Activated T-cell treated with anti-CD3 and anti-CD28 coated beads, Interleukin-2, amount 50 U/mL, for 4 hours (primary cell): ENCODE measurements at places on chromosomes 2 and 18.

DNA sequence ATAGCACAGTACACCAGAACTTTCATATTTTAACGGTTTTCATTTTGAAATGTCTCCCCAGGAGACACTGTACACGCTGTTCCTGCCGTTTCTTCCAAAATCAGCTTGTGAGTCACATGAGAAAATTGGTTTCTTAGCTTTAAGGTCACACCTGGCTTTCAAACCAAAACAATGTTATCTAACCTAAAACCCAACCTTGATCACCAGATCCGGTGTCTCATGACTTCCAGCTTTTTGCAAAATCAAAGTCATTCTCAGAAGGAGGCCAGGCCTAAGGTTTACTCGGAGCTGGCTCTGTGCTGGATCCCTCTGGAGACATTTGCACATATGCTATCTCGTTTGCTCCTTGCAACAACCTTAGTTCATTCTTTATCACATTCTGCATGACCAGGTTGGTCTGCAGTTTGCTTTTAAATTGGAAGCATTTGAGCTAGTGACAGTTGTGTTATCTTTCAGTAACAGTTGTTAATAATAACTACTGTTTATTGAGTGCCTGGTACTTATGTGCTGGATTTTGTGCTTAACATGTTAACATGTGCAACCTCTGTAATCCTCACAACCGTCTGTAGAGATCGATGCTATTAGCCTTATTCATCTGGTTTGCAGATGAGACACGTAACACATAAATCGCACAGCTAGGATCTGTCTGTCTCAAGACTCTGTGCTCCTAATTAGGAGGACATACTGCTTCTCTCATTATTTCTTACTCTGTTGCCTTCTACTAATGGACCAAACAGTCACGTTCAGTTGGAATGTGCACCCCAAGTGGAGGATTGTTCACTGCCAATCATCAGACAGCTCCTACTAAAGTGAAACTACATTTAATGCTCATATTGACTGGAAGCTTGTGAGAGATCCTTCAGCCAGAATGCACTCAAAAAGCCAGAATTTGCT lies 105.5 kb downstream of the RNF144A start:
- no peak for DNase-seq

DNA sequence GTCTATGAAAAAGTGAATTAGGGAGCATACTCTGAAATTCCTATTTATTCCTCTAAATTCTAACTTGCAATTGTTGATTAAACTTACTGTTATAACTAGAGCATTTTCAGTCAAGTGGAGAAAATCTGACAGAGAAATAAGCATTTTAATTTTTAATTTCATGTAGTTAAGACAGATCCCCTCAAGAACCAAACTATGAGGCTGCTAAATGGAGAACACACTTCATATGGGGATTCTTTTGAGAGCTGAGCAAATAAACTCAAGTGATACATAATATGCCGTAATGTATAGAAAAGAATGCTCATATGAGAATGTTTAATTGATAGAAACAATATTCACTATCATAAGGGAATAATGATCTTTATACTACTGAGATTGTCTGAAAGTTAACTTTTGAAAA lies 340.8 kb downstream of the ERBB4 start:
- DNase-seq, result no peak

DNA sequence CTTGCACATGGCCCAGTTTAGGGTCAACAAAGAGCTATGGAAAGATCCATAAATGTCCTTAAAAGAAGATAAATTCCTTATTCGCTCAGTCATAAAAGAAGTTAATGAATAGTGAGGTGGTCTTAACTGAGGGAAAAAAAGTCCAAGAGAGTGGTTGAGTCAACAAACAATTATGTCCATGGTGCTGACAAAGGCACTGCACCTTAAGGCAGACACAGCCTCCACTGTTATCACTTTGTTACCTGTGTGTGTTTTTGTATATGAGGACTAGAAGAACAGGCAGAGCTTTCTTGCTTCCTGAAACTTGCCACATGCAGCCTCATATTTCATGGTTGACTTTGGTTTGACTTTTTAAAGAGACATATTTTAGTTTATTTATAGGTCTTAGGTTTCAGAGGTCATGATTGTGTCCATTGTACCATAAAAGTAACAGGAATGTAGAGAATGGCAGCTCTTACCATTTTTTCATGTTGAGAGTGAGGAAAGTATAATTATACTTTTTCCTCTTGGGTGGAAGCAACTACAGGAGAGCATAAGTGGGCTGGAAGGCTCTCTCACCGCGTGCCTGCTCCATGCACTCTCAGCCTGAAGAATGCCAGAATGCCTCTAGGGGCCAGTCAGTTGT lies 93.6 kb downstream of the XRCC5 start:
- no peak for DNase-seq

DNA sequence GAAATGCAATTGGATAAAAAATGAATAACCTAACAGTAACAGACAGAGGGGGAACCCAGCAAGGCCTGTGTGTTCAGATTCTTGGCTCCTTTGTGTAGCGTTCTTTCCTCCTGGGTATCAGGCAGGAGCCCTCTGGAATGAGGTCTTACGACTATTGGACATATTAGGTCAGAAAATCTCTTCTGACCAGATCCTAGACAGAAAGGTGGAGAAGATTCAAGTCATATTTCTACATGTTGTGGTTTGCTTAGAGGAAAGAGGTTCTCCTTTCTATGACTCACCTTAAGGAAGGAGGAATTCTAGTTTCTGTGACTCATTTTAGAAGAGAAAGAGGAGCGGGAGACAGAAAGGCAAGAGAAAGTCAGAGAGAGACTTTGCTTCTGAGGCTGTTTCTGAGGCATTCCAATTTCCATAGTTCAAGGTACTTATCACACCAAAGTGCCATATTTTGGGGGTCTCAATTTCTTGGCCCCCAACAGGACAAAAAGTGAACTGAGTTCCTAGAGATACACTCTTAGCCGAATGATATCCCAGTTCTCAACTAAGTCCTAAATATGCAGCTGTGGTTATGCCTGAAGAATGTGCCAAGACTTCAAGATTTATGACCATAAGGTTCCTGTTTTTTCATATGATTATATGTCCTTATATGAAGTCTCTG lies 618.6 kb downstream of the ZEB2 start:
- DNase-seq, result no peak

- DNase-seq, result no peak
These were observed 320.0 kb upstream of the SOX11 start for GRCh38 chr2:5372141-5372540.

GRCh38 chr2:199465988-199466691 lies 8.4 kb upstream of the SATB2 start:
- no peak for DNase-seq

DNA sequence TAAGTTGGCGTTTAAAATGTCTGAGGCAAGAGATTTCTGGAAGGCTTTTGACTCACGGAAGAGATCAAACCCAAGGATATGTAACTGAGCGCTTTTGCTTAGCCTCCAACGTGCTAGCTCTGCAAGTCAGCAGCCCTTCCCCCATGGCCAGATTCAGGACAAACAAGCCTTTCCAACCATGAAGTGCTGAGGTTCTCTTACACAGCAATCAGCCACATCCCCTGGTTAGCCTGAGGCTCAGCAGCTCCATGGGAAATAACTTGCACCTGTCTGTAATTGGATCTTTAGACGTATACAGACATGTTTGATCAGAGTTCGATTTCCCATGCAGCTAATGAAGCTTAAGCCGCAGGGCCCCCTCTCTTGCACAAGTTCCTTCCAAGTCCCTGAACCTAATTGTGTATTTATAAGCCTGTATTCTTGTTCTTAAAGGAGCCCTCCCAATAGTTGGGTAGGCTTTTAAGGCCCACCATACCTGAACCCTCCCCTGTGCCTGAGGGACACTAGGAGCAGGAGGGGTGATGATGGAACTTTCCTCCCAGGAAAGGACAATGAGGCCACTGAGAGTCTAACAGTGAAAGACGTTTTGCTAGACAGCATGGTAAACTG lies 2.1 kb upstream of the TMEM131 start:
- no peak for DNase-seq

DNA sequence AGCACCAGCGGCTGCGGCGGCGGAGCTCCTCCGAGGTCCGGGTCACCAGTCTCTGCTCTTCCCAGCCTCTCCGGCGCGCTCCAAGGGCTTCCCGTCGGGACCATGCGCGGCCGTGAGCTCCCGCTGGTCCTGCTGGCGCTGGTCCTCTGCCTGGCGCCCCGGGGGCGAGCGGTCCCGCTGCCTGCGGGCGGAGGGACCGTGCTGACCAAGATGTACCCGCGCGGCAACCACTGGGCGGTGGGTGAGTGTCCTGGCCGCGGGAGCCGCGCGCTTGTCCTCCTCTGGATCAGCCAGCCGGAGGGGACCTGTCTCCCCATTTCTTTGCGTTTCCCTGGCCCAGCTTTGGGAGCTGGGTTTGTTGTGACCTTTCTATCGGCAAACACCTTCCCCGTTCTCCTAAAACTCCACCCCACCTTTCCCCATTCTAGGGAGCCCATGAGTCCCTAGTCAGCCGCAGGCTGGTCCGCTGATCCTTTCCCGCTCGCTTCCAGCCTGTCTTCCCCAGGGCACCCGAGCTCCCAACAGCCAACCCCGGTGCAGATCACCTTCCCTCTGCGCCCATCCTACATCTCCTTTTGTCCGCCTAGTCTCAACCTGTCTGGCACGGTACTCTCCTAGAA lies 316 bp downstream of the GRP start:
- DNase-seq, result no peak

DNA sequence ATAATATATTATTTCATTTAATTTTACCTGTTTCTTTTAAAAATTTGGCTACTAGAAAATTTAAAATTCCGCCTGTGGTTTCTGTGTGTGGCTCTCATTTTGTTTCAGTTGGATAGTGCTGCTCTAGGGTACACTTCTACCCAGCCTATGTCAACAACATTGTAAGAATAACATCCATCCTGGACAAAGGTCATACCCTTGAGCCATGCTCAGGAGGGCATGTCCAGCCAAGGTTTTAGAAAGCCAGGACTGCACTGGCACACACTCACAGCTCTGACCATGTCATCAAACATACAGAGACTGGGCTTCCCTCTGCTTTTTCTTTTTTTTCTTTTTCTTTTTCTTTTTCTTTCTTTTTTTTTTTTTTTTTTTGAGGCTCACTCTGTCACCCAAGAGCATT lies 96.1 kb downstream of the CTIF start:
- DNase-seq, result no peak

GRCh38 chr2:120878970-120879369 lies 143.3 kb downstream of the GLI2 start:
- DNase-seq, result no peak

DNA sequence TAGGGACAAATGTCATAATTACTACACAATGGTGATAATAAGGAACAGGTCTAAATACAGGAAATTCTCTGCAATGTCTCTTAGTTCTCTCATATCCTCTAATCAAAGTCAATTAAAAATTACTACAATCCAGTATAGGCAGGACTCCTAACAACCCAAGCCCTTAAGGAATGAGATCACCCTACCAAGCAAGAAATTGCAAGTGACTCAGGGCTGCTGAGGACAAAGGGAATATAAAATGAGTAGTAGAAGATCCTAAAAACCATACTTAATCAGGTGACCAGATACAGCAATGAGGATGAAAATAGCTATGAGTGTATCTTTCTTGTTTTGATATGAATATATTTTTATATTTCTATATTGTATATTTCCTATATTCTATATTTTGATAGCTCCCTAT lies 250.0 kb upstream of the DCC start:
- DNase-seq, result no peak

- DNase-seq, result no peak
These were observed 29.7 kb downstream of the PAX3 start for GRCh38 chr2:222269132-222269531.

DNA sequence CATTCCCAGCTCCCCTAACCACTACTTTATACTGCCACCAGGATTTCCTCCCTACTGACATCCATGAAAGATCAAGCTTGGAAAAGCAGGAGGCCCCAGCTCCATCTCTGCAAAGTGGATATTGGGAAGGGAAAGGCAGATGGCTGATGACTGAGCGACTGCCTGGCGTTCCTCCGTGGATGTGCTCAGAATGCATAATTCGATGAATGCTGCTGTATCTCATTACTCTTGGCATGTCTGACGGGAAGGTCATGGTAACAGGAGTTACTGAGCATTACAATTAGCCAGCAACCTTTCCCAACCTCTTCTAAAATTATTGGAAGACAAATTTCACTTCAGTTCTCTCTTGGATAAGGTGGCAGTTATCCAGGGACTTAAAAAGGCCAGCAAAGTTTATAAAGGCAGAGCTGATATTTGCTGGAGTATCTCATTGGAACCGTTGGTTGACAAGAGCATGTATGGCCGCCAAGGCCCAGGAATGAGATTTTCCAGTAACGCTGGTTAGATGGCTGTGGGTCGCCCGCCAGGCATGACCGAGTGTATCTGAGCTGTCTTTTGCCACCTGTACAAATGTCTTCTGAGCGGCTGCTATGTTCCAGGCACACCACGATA lies 34.5 kb downstream of the KCNE4 start:
- DNase-seq, result no peak

GRCh38 chr2:186407611-186408010 lies 78.4 kb upstream of the ZC3H15 start:
- no peak for DNase-seq

DNA sequence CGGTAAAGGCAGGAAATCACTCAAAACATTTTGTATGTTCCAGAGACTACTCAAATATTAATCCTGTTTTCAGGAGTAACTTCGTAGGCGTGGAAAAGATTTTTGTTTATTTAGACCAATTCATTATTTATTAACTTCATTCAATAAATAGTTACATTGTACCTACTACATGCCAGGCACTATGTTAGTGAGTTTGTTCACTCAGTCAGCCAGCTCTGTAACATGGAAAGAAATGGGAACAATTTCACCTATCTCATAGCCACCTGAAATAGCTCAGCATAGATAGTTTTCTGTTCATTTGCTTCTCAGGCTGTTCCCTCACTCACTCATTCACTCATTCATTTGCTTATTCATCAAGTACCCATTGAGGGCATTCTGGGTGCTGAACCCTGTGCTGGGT lies 34.6 kb downstream of the TTC39C start:
- no peak for DNase-seq

GRCh38 chr2:149586063-149586462 lies 1.5 kb downstream of the MMADHC start:
- DNase-seq, result no peak

GRCh38 chr2:172214252-172214651 lies 111.6 kb upstream of the DLX2 start:
- no peak for DNase-seq

- DNase-seq, result no peak
These were observed 96.9 kb downstream of the TPO start for GRCh38 chr2:1510176-1510575.

GRCh38 chr2:23803264-23803964 lies 123.5 kb downstream of the ATAD2B start:
- DNase-seq, result no peak

GRCh38 chr2:55063713-55064323 lies 13.6 kb upstream of the RTN4 start:
- DNase-seq, result no peak

DNA sequence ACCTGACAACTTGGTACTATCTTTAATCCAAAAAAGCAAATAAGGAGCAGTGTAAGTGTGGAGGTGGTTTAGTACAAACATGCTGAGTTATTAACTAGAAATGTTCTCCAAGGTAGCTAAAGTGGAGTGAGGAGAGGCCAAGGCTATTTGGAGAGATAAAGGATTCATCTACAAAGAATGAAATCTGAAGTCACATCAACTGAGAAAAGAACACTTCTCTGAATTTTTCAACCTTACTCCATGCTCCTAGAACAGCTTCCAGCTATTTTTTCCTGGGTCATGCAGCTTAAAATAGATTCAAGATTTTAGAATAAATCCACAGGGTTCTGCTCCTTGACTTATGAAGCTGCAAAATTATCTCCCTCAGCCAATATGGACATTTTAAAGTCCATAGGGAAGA lies 18.7 kb downstream of the IMMT start:
- DNase-seq, result no peak

- no peak for DNase-seq
These were observed 11.4 kb downstream of the CUL3 start for GRCh38 chr2:224573724-224574123.
